Prostate gland (tissue), 2 donors: ENCODE measurements at places on chromosomes 2 and 18. TPM values are rescaled to one million over a fixed set of nuclear protein-coding genes. Genes with fewer than 3 reads are reported as not detected.

Gene TMEM185B
- total RNA-seq, result 72.3 TPM

Gene SLC30A3
- not detected for total RNA-seq

DNA sequence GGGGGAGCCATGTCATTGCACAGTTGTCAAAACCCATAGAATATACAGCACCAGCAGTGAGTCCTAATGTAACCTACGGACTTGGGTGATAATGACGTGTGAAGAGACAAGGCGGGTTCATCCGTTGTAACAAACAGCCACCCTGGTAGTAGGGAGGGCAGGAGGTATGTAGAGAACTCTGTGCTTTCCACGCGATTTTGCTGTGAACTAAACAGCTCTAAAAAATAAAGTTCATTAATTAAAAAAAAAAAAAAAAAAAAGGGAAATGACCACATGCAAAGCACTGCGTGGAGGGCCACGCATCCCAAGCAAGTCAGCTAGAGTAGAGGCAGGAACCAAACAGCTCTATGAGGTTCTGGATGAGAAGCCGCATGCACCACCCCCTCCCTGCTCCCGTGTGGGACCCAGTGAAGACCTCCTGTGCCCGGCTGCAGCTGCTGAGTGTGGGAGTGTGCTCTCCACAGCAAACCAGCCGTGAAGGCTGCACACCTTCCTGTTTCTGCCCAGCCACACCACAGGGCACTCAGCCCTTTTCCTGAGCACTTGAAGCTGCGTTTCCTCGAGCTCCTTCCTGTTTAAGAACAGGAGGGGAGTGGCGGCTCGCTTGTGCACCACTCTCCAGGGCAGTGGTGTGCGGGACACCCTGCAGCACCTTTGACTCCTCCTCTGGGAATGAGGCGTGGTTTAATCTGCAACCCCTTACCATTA, 65.6 kb downstream of the ODC1 start:
- DNase-seq, result no peak

DNA sequence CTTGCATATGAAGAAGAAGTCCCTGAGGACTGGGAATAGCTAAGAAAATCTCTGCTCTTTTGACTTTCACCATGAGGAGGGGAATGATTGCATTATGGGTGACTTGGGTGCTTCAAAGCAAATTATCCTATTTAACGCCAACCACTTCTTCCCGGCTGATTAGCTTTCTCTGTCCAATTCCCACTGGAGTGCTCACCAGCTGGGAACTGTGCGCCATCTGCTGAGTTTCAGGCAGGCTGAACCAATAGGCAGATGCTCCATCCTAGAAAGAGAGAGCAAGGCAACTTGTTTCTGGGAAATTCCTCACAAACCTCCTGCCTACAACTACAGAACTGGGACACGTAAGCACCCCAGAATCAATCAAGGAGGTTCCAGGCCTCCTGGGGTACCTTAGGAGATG, 49.4 kb downstream of the POLE4 start:
- DNase-seq, result no peak

DNA sequence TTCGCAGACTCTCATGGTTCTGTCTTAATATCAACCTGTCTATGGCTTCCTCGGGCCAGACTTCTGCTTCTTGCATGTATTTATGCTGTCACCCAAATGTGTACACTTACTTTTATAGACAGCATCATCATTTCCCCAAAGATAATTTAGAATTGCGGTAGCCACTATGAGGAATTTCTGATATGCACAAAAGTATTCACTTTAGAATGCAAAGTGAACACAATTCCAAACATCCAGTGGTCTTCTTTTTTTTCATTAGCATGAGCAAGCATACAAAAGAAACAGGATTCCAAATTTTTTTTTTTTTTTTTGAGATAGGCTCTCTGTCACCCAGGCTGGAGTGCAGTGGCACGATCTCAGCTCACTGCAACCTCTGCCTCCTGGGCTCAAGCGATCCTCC, 21.0 kb upstream of the MCFD2 start:
- no peak for DNase-seq
